GM20000 (cell line): ENCODE measurements at places on chromosomes 2 and 18.

DNA sequence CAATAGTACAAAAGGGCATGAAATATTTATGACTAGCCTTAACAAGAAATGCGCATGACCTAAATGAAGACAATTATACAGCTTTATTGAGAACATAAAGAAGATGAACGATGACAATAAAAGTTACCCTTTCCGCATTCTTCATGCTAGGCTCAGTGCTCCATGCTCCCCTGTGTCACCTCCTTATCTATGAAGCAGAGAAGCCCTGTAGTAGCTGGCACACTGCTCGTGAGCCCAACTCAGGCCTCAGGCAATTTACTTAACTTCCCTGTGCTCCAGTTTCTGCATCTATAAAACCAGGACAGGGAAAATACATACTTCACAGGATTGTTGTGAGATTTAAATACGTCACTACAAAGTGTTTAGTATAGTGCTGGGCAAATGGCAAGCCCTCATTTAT, 34.5 kb upstream of the NABP1 start:
- DNase-seq = no peak

- DNase-seq = no peak
Observed at GRCh38 chr18:56379256-56379655, 259.1 kb downstream of the TXNL1 start.

DNA sequence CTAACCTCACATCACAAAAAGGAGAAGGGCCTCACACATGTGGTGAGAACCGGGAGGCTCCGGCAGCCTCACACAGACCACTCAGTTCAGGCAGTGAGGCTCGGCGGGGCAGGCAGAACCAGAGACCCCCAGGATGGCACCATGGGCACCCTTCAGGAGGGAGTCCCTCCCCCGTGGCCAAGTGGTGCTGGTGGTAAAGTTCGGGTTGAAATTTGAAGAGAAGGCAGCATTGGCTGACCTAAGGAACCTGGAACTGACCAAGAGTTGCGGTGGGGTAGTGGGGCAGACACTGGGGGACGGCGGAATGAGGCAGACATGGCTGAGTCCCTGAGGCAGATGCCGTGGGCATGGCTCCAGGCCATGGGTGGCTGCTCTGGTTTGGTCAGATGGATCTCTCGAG, 239.3 kb upstream of the MYT1L start:
- no peak for DNase-seq

DNA sequence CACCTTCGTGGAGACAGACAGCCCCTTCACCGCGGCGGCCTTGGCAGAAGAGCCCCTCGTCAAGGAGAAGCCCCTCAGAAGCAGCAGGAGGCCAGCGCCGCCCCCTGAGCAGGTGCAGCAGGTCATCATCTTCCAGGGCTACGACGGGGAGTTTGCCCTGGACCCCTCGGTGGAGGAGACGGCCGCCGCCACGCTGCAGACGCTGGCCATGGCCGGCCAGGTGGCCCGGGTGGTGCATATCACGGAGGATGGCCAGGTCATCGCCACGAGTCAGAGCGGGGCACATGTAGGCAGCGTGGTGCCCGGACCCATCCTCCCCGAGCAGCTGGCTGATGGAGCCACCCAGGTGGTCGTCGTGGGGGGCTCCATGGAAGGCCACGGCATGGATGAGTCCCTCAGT, 145.7 kb downstream of the PTGR3 start:
- no peak for DNase-seq

DNA sequence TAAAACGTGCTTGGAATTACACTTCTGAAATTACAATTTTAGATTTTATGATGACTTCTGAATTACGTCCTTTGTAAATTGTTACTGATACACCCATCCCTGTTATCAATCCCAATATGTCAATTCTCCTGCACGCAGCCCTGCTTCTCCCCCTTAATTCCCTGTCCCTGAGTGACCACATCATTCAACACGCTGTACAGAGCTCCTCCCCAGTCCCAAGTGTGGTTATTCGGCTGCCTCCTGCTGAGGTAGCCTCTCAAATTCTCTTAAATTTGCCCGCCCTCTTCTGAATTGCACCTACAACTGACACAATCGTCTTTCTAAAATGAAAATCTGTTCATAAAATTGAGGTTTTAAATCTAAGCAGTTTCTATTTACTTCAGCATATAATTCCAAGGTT, 10.1 kb downstream of the SERPINB8 start:
- DNase-seq = no peak

GRCh38 chr2:102111823-102112222, 30.7 kb upstream of the IL1R1 start:
- DNase-seq = no peak

GRCh38 chr2:1990724-1991123, 246.4 kb upstream of the PXDN start:
- DNase-seq = no peak

DNA sequence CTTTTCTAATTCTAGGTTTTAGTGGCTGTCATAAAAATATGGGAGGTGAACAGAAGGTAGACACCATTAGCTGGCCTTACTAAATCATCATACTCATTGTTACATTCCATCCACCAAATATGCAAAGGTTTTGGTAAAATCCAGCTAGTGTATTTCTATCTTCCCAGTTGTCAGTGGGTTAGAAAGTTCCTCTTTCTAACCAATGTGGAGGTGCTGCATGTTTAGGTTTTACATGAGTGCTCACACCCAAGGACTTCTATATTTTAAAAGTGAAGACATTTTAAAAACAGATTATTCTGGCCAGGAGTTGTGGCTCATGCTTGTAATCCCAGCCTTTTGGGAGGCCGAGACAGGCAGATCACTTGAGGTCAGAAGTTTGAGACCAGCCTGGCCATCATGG, 5.9 kb downstream of the ALPP start:
- no peak for DNase-seq

DNA sequence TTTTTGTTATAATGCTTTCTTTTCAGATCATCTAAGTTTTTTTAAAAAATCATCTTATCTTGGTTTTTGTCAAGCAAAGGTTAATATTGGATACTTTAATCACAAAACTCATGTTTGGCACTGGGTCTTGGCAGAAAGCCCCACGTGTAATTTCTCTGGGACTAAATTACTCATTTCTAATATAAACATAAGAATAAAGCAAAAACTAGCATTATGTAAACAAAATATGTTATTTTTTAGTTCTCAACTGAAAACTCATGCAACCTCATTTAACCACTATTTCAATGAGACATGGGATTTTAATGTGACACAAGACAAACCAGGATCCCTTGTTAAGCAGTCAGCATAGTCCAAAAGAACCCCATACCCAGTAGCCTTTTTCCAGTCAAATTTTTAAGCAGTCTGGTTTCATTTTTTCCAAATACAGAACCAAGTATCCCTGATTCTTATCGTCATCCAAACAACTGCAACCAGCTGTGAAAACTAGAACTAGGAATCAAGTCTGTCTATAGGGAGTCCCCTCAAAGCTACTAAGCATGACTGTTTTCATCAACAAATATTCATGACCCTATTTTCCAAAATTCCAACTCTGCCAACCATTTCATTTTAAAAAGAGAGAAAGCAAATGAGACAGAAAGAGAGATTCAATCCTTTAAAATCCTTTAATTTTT, 27.1 kb downstream of the PID1 start:
- no peak for DNase-seq

- DNase-seq = no peak
Observed at GRCh38 chr2:5392658-5393057, 299.5 kb upstream of the SOX11 start.

DNA sequence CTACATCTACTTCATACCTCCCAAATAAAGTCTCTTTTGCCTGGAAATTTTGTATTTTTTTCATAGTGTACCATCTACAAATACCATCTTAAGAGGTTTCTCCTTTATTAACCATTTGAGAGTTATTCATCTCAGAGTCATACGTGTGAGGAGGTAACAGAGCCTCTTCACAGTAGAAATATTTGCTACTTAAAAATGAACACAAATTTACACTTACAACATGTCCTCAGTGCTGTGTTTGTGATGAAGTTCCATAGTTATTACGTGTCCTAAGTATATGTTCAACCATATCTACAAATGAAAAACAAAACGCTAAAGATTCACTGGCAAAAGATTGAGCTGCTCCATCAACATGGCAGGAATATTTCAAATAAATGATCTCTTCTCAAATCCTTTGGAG, 48.5 kb upstream of the HNRNPA3 start:
- no peak for DNase-seq

DNA sequence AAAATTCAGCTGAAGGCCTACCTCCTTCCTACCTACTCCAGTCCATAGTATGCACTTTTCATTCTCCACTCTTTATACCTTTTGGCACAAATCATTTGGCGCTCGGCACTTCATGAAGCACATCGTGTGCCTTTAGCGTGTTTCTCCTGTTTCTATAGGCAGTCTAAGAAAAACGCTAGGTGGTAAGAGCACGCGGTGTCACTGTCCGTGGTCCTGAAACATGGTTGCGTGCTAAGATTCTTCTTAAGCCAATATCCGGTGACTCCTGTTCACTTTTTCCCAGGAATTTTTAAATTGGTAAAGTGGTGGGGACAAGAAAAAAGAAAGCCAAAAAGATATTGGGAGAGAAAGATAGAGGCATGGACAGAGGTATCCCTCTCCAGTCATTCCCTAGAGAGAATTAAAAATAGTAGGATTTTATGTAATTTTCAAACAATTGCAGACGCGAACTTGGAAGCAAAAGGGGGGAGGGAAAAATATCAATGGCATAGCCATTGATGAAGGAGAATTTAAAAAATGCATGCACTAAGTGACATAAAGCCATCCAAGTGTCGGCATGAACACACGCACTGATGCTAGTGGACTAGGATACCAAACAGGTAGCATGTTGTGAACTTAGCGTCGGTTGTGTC, 1.4 kb upstream of the CTNNA2 start:
- DNase-seq = peak; percentile 28

GRCh38 chr2:57869758-57870344, 176.8 kb upstream of the VRK2 start:
- DNase-seq = no peak

DNA sequence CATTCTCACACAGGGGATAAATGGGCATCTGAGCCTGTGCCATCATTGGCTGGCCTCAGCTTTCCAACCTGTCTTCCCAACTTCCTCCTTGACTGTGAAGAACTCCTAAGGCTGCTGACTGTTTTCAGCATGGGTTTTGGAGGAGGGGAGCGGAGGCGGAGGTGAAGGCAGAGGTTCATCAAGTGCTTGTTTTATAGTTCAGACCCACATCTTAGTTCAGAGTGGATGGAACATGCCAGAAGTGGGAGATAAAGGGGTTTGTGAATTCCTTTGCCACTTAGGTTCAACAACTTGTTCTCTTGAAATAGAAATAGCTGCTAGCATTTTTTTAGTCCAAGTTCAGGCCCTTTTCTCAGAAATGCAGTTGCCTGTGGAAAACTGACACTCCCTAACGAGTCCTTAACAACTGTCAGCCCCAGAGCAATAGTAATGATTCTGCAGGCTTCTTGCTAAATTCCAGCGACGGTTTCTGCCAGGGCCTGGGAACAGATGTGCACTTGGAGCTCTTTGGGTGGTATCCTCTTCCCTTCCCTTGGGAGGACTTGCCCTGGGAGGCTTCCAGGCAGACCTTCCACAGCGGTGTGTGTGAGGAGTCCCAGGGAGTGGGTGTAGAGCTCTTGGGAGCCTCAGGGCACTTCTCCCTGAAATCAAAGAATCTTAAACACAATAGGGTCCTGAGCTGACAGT, 30.1 kb upstream of the ITGA6 start:
- no peak for DNase-seq

DNA sequence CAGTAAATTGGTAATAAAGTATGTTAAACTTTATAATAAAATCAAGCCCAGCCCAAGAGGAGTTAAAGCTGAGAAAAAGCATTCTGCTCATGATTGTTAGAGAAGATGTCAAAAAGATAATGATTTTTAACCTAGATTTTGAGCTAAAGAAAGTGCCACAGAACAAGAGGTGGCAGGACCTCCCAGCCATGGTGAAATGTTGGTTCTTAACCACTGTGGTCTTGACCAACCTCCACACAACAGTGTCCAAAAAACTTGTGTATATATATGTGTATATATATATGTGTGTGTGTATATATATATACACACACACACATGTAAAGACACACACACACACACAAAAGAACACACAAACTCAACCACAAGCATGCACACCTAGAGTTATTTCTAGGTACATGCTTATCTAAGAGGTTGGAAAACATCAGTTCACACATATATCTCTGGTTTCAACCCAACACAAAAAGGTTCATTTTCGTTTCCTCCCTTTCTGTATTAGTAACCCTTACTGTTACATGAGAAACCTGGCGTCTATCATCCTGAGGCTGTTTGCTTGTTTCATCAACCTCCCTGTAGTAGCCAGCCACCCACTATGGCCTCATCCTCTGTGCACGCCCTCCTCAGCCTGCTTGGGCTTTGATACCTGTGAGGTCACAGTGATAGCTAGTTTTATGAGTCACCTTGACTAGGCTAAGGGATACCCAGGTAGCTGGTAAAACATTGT, 631.8 kb upstream of the ID2 start:
- DNase-seq = peak; percentile 70

DNA sequence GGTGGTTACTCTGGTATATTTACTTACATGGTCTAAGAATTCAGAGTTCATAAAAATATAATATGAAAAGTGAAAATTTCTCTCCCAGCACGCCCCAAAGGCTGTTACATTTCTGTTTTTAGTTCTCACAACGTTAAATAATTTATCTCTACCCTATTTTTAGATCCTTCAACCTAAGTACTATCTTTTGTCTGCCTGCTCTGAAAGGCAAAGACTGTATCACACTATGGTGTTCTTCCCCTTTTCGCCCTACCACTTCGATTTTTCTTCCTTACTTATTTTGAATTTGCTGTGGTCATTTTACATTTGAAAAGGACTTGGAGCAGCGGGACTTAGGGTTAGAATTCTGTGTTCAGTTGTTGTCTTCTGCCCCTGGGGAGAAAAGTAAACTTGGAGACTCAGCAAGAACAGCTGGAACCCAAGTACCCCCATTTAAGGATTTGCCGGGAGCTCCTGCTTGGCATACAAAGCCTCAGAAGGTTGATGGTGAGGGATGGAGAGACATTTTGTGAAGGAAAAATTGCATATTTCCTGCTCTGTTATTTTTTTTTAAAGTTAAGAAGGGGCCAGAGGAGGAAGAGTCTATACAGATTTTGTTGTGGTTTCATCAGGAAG, 19.0 kb downstream of the ADAM23 start:
- DNase-seq = no peak

- DNase-seq = no peak
Observed at GRCh38 chr2:83747141-83747540, 711.9 kb downstream of the SUCLG1 start.

GRCh38 chr2:123101434-123101833, 923.7 kb upstream of the CNTNAP5 start:
- DNase-seq = no peak

DNA sequence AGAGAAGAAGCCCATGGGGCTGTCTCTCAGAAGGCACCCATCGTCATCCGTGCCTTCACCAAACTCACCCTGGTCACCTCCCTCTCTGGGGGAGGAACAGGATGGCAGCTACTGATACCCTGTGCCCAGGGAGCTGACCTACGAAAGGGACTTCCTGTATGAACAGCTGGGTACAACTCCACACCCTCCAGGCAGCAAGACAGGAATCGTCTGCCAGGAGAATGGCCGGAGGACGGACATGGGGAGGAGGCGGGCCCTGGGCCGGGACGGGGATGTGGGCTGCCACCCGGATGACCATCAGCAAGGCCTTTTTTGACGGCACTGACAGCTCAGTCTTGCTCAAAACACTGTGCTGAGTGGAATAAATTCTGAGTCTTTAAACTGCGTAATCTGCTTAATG, 243.6 kb downstream of the HDAC4 start:
- no peak for DNase-seq
